NCI-H1105 treated with DMSO at 0.1 percent for 48 hours (cell line): ENCODE measurements at places on chromosomes 2 and 18.

DNA sequence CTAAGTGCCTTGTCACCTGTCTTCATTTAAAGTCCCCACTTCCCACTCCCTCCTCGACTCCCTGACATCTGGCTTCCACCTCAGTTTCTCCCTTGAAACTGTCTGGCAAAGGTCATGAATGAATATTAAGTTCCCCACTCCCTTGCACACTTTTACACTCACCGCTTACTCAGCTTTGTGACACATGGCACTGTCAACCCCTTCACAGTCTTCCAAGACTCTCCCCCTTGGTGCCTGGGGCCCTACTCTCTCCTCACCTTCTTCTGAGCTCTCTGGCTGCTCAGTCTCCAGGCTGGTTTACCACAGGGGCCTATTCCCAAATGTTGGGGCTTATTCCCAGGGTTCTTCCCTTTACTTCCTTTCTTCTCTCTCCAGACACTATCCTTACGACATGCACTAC lies 17.9 kb upstream of the PTPN4 start:
- DNase-seq: no peak

DNA sequence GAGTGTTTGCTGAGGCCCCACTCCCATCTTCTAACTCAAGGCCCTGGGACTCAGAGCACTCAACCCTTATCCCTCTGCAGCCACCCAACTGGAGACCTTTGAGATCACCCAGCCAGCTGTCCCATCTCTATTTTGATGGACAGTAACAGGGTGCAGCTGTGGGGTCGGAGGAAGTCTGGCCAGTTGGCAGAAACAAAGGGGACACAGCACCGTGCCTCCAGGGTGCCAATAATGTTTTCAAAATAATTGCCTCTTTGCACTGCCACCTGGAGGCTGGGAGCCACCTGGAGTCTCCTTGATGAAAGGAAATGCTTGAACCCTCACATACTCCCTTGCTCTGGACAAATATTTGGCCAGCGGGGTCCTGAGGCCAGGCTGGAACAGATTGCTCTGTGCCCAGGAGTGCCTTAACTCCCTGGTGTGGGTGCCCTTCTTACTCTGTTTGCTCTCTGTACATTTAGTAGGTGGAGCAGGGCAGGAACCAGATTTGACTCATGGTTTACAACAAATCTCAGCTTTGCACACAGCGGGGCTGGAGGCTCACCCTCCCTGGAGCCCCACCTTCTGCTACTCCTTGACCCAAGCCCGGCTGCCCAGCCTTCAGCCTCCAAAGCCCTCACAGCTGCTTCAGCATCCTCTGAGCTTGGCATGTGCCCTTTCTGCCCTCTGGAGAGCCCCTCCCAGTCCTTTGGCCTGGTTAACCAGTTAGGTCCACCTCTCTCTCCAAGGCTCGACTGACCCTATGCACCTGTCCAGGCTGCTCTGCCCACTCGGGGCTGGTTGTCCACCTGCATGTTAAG lies 17.2 kb downstream of the MAL start:
- no peak for DNase-seq

GRCh38 chr18:71850602-71851001 lies 693.5 kb downstream of the CBLN2 start:
- DNase-seq: no peak

- no peak for DNase-seq
These were observed 66.8 kb downstream of the ABCA12 start for GRCh38 chr2:215071676-215072075.

DNA sequence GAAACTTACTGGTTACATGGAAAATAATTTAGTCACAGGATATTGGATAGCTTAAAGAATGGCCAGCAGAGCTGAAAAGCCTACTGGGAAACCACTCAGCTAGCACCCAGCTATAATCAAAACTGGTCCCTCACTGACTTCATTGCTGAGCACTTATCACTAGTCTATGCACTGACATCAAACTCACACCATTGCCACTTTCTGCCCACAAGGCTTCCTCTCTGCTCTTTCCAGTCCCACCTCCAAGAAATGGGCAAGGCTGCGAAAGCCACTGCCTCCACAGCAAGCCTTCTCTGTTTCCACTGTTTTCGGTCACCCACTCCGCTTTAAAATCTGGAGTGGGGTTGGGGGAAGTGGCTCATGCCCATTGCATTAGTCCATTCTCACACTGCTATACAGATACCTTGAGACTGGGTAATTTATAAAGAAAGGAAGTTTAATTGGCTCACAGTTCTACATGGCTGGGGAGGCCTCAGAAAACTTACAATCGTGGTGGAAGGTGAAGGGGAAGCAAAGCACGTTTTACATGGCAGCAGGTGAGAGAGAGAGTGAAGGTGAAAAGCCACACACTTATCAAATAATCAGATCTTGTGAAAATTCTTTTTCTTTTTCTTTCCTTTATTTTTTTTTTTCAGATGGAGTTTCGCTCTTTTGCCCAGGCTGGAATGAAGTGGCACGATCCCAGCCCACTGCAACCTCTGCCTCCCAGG lies 77.0 kb upstream of the CERS6 start:
- no peak for DNase-seq

- no peak for DNase-seq
These were observed 392.5 kb downstream of the FIGN start for GRCh38 chr2:163343316-163343715.

DNA sequence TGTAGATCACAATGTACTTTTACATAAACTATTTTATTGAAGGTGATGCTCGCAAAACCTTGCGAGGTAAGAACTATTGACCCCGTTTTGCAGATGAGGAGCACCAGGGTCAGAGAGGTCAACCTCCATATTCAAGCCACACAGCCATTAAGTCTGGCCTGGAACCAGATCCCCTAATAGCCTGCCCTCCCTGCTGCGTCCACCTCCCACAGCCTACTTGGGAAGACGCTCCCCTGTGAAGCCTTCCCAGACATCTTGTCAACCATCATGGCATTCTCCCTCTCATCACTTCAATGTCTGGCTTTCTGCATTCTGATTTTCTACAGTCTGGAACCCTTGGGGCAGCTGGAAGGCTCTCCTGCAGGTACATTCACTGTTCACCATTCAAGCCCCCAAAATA lies 101.0 kb downstream of the TTC32 start:
- DNase-seq: no peak

GRCh38 chr18:67432806-67433205 lies 83.7 kb downstream of the DSEL start:
- no peak for DNase-seq

DNA sequence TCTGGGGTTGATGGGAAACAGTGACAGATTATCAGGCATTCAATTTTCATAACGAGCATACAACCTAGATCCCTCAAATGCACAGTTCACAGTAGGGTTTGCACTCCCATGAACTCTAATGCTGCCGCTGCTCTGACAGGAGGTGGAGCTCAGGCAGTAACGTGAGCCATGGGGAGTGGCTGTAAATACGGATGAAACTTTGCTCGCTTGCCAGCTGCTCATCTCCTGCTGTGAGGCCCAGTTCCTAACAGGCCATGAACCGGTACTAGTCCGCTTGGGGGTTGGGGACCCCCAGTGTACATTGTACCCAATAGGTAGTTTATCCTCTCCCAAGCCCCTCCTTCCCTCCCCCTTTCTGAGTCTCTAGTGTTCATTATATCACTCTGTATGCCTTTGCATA lies 94.6 kb downstream of the PTH2R start:
- DNase-seq: peak; percentile 58

DNA sequence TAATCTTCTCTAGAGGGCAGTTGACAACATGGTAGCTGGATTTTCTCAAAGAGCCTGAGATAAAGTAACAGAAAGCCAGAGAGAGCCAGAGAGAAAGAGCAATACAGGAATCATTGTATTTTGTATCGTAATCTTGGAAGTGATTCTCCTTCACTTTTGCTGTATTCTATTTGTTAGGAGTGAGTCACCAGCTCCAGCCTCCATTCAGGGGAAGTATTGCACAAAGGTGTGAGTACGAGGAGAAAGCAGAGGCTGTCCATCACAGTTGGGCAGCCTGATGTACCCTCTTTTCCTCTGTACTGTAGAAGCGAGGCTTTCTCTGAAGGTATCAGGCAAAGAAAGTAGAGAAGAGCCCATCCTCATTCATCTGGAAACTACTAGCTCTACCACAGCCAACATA lies 176.8 kb downstream of the KCNS3 start:
- no peak for DNase-seq

GRCh38 chr2:23387845-23388244 lies 2.9 kb downstream of the KLHL29 start:
- DNase-seq: no peak

- no peak for DNase-seq
These were observed 63.5 kb downstream of the CAVIN2 start for GRCh38 chr2:191783416-191783815.

- no peak for DNase-seq
These were observed 204.6 kb upstream of the HDAC4 start for GRCh38 chr2:239605409-239605808.

- DNase-seq: no peak
These were observed 266.5 kb upstream of the SALL3 start for GRCh38 chr18:78713069-78713468.

DNA sequence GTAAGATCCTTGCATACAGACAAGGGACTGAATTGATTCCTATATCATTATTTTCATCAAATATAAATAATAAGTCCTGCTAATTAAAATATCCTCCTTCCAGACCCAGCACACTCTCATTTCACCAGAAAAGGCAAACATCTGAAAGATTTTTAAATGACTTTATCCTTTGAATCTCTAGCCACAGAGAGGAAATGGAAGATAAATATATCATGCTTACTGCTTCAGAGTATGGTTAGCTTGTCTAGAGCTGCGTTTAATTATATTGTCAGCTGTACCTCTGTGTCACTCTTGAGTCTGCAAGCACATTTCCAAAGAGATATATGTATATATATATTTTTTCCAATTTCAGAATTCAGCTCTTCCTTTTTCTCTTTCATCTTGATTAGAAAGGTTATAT lies 232.7 kb downstream of the TRIB2 start:
- DNase-seq: no peak

- DNase-seq: no peak
These were observed 47.0 kb downstream of the PROC start for GRCh38 chr2:127465258-127465657.

GRCh38 chr18:48152549-48152948 lies 222.1 kb upstream of the SMAD2 start:
- no peak for DNase-seq

- peak; percentile 13 for DNase-seq
These were observed 271.3 kb downstream of the LRATD1 start for GRCh38 chr2:14903709-14904374.

GRCh38 chr2:43619511-43619910 lies 17.5 kb upstream of the PLEKHH2 start:
- DNase-seq: no peak

- no peak for DNase-seq
These were observed 18.8 kb upstream of the STAT1 start for GRCh38 chr2:191032588-191033429.

GRCh38 chr2:102356381-102356712 lies 751 bp downstream of the IL18R1 start:
- DNase-seq: no peak

DNA sequence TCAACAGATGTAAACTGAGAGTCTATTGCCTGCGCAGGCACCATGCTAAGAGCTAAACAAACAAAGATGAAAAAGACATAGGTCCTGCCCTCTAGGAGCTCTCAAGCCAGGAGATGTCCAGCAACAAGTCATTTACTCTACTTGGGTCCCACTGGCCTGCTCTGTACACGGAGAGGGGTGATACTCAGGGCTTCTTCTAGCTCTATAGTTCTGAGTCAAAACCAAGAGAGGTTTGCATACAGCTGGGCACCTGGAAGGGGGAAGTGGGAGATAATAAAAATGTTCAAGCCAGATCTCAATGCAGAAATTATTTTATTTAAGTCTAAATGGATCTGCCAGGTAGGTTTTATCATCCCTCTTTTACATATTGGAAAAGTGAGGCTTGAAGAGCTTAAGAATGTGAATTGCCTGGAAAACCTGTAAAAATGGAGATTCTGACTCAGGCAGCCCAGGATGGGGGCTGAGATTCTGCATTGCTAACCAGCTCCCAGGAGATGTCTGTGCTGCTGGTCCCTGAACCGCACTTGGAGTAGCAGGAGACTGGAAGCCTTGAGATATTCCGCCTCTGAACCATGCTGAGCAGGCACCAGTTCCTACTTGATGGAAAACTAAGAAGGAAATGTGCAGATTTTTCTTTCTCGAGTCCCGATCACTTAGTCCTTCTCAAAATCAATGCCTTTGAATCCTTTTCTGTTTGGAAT lies 201.1 kb downstream of the PRKCE start:
- no peak for DNase-seq

DNA sequence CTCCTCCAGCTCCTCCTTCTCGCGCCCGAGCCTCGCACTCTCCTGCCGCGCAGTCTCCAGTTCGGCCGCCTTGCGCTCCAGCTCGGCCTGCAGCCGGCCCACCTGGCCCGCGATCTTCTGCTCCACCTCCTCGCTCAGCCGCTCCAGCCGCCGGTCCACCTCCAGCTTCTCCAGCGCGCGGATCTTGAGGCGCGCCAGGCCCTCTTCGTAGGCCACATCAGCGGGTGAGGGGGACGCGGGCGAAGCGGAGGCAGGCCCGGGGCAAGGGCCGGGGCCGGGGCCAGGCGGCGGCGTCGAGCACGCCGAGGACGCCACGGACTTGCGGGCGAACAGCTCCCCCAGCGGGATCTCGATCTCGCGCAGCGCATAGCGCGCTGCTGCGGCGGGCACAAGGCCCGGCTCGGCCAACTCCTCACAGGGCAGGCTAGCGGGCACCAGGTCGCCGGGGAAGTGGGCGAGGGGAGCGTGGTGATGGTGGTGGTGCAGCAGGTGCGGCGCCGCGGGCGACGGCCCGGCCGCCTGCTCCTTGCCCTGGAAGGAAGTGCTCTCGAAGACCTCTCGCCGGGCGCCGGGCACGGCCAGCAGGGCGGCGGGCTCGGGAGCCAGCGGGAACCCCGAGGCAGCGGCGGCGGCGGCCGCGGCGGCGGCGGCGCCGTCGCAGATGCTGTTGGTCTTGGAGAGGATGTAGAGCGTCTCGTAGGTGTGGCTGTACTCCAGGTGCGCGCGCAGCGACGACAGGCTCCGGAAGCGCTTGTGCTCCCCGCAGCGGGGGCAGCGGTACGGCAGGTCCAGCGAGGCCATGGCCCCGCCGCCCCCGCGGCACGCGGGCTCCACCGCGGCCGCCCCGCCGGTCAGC lies 15.2 kb downstream of the FBXO41 start:
- DNase-seq: peak; percentile 85

GRCh38 chr2:139465789-139466188 lies 685.6 kb upstream of the NXPH2 start:
- no peak for DNase-seq

- no peak for DNase-seq
These were observed 31.3 kb downstream of the COX7A2L start for GRCh38 chr2:42329736-42330135.

DNA sequence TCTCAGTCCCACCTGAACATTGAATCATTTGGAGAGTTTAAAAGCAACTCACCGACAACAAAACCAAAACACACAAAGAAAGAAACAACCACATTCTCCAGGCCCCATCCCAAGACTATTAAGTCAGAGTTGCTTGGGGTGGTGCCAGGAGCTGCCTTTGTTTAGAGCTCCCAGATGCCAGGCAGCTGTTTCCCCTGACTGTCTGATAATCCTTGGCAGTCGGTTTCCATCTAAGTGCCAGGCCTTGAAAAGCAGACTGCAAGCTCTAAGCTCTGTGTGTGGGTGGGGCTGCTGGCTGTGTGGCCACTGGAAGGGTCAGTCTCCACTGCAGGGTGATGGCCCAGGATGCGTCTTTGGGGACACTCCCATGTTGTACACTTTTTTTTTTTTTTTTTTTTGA lies 255.3 kb upstream of the AGAP1 start:
- DNase-seq: peak; percentile 71
